ENCODE measurements at places on chromosomes 3 and 15. TPM values are rescaled to one million over a fixed set of nuclear protein-coding genes. Genes with fewer than 3 reads are reported as not detected.

Gene LRRC2
- not detected for total RNA-seq

Gene CACNA1D
- total RNA-seq, result 0.57 TPM

Gene PIGX
- total RNA-seq, result 29.1 TPM

Gene SERINC4
- not detected for total RNA-seq

Gene CCDC54
- total RNA-seq, result not detected

Data from A549 treated with Mapracorat at 1 μM for 4 hours (cell line).